ENCODE measurements at places on chromosomes 7 and 10. TPM values are rescaled to one million over a fixed set of nuclear protein-coding genes. Genes with fewer than 3 reads are reported as not detected.

DNA sequence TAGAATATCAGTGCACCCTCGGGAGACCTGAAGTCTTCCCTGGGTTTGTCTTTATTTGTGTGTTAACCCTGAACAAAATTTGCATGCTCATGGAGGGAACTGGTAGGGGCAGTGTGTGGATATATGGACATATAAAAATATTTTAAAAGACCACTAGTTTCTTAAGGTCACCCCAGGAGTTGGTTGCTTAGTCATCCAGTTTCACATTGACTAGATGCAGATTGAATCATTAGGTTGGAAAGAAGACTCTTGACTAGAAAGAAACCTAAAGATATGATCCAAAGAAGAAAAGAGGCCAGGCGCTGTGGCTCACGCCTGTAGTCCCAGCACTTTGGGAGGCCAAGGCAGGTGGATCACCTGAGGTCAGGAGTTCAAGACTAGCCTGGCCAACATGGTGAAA is 137.1 kb downstream of the KAT6B start:
- no peak for DNase-seq

DNA sequence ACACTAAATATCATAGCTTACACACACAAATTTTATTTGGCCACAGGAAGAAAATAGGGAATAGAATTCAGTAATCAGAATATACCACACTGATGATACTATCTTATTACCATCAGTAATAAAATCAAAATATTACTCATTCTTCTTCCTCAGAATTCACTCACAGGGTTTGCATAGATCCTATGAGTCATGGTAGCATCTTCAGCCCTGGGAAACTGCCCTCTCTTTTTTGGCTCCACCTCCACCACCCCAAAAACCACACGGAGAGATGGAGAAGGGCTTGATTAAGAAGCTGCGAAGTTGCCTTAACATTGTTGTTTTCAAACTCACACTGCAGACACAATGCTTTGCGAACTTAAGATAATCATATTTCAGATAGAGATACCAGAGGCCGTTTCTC is 154.1 kb upstream of the AHR start:
- no peak for DNase-seq

The NEBL gene
- 0.96 TPM for polyA plus RNA-seq

- DNase-seq, result no peak
These were observed 41.7 kb upstream of the CCSER2 start for GRCh38 chr10:84286695-84287094.

DNA sequence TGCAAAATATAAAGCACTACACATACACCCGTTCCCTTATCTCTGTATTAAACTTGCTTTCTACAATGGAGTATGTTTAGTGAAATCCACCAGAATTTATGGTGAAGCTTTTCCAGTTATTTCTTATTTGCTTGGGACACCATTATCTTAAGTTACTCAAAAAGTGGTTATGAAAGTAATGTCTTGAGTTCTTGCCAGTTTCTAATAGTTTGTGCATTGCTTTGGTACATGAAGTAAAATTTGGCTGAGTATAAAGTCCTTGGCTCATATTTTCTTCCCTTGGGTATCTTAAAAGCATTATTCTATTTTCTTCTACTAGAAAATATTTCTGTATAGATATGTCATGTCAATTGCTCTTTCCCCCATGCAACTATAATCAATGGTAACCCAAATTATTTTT is 85.2 kb downstream of the POLR1F start:
- no peak for DNase-seq

The RSPH10B2 gene
- 0.78 TPM for polyA plus RNA-seq

DNA sequence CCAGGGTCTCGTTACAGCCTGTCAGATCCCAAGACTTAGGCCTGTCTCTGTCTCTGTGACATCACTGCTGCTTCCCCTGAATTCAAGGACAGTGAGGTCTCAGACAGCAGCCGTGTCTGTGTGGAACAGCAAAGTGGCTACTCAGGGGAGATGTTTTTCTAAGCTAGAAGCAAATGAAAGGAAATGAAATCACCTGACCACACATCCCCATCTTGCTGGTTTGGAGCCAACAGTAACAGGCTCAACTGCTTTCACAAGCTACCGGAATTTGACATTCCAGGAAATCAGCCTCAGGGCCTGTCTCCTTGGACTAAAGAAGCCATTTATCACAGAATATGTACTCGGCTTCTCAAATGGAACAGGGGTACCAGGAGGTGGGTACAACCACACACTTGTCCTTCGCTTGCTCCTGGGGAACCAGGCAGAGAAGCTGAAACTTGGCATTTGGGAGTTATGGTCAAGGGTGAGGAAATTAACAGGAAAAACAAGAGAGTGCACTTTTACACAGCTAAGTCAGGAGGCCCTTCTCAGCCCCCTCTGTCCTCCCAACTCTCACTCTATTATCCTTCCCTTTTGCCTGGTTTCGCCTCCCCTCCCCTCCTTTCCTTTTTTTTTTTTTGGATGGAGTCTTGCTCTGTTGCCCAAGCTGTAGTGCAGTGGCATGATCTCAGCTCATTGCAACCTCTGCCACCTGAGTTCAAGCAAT is 73.2 kb downstream of the SPDYE5 start:
- DNase-seq, result peak; percentile 13

DNA sequence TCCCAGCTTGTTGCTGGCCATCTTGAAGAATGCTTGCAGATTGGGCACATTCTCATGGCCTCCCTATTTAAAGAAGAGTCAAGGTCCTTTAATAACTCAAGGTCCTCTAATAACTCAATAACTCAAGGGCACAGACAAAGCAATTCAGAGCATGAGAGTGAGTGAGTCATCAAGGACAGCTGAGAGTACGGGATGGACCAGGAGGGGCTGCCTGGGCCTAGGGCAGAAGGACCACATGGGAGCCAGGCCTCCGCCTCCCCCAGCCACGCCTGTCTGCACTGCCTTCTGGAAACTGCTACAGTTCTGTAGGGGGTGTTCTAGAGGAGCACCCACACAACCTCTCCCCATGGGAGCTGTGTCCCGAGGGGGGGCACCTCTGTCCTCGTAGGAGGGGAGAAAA is 48.9 kb downstream of the ZNF503 start:
- no peak for DNase-seq

DNA sequence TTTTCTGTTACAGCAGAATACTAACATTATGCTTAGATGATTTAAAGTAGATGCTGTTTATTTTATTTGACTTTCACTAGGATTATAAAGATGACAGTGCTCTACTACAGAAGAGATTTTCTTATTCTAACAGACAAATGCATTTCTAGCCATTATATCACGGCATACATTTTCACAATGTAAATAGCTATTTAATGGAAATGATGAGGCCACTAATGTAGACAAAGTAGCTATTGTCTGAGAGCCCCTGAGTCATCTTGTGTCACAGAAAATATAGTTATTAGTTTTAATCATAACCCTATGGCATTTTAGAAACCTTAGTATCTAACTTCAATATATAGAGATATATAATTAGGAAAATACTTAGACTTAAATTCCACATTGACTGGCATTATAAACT is 158.0 kb upstream of the AHR start:
- DNase-seq, result no peak

- no peak for DNase-seq
These were observed 7.2 kb downstream of the AP5Z1 start for GRCh38 chr7:4782333-4783291.

- no peak for DNase-seq
These were observed 202.1 kb downstream of the HECW1 start for GRCh38 chr7:43314379-43315158.

The CACNA2D1 gene
- 131 TPM for polyA plus RNA-seq

DNA sequence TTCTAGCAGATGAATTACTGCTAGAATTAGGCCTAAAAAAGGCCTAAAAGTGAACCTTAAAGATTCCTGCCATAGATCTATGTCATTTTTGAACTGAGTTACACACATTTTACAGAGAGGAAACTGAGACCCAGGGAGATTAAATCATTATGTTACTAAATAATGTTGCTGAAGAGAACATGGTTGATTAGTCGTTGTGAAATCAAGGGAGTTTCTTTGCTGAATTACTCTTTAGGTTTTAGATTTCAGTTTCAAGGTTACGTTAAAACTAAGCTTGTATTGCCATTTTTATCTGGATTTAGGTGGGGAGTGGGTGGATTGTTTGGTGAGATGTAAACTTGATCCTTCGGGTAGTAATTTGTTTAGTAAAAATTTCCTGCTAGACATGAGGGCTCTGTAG is 21.3 kb downstream of the CDK14 start:
- no peak for DNase-seq

The SEMA3A gene
- 20.3 TPM for polyA plus RNA-seq

GRCh38 chr7:55966851-55967250 is 2.5 kb downstream of the NIPSNAP2 start:
- DNase-seq, result no peak

DNA sequence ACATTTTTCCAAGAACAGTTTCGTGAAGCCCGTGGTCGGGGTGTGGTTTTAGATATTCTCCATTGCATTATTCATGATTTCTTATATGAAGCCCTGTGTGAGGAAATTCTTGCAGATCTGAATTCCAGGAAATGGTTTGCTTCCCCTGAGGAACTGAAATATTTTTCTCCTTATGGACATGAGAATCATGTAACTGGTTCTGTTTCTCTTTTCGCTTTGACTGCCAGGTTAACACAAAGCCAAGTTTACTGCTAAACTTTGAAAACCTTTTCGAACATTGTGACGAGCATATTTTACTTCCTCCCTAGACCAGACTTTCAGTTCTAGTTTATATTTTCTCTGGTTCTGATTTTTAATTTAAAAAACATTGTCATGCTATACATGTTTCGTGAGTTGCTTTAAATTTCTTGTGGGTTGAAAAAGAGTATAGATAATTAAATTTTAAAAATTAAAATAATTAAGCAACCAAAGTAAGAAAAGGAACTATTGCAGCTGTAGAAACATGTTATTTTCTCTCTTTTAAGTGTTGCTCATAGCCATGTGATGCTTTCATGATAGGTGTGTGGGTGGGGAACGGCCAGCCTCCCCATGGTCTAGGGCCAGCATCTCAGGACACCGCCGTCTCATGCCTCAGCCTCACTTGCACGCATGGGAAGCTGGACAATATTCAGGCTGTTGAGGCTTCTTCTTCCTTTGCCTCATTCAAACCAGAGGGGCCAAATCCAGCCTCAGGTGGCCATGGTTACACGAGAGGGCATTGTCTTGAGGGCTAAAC is 97.1 kb downstream of the CREB5 start:
- no peak for DNase-seq

DNA sequence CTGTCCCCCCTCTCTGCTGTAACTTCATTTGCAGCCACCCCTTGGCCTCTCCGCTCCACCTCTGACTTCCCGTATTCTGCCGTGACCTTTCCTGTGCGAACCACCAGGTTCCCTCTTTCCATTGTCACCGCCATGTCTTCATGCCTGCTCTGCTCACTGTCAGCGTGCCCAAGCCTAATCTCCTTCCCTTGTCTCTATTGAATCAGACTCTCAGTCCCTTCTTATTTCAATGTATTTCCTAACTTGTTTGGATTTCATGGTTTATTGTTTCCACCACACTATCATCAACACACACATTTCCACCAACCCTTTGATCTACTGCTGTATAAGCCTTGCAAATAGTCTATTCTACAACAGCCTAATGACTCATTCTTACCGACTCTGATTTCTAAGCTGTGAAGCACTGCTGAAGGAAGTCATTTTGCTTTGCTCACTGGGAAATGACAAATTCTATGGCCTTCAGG is 30.0 kb upstream of the INHBA start:
- no peak for DNase-seq

The CCL24 gene
- polyA plus RNA-seq, result 0.24 TPM

GRCh38 chr7:99173787-99174186 is 29.9 kb upstream of the SMURF1 start:
- no peak for DNase-seq

GRCh38 chr7:143359771-143360353 is 2.7 kb downstream of the FAM131B start:
- no peak for DNase-seq

All from forelimb muscle (tissue), 1 donor.